ENCODE measurements at places on chromosomes 4 and X.

GRCh38 chr4:109649872-109650271 is 53.4 kb downstream of the CASP6 start:
- DNase-seq = no peak

GRCh38 chr4:128855621-128856020 is 46.1 kb downstream of the JADE1 start:
- no peak for DNase-seq

- DNase-seq = peak; percentile 6
These were observed 721 bp upstream of the MAOA start for GRCh38 chrX:43655151-43656004.

DNA sequence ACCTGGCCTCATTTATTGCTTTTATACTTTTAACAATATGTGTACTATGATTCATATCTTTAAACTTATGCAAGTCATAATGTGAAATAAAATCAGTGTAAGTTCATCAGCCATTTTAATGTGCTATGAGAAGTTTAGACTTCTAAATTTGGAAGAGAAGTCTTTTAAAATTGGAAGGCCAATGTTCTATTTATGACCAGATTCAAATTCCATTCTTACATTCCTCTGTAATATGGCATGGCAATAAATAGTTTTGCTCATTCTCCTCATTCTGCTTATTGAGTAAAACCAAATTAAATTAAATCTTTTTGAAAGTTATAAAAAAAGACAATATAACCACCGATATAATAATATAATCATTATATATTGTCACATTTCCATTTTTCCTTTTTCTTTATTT is 126.2 kb downstream of the SORBS2 start:
- no peak for DNase-seq

DNA sequence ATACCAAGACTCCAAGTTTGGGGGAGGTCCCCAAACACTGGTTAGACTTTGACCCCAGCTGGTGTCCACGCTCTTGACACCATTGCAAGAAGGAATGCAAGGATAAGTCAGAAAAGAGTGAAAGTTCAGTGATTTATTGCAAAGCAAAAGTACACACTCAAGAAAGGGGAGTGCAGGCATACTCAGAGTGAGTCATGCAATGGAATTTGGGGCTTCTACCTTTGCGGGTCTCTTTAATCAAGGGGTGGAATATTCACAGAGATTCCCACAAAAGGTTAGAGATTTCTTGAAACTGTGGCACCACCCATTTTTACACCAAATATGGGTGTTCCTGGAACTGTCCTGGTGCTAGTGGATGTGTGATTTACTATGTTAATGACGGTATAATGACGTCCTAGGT is 5.2 kb upstream of the SMIM10L2A start:
- DNase-seq = no peak

- DNase-seq = no peak
These were observed 729 bp upstream of the CPLX1 start for GRCh38 chr4:826508-827208.

DNA sequence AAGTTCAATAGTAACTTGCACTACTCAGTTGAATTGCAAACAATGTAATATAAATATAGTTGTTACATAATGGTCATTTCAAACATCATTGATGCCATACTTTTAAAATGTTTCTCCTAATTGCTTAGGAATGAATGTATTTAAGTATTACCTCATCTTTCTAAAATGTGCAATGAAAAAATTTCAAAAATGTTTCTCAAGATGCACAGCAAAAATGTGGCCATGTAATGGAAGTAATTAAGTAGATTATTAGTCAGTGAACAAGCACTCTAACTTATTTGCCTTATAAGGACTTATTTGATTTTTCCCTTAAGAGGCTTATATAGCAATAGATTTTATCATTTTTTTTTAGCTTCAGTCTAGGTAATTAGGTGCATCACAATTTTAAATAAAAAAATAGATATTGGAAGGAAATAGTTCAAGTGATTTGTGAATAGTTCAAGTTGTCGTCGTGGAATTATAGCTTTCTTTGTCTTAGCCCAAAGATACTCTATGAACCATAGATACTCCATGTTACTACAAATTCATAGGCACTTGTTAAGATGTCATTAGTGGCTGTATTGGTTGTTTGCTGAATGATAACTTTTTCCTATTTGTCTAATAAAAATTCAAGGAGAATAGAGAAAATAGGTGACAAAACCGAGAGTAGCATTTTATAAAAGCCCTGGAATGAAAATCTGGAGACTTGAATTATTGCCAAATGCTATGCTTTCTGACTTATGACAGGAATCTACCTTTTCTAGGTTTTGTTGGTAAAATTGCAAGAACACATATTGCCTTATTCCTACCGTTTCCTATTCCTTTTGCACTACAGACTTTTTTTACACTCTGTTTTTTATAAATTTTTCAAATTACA is 118.5 kb downstream of the TLL1 start:
- no peak for DNase-seq

GRCh38 chrX:41086627-41086932 is 1.3 kb downstream of the USP9X start:
- no peak for DNase-seq

DNA sequence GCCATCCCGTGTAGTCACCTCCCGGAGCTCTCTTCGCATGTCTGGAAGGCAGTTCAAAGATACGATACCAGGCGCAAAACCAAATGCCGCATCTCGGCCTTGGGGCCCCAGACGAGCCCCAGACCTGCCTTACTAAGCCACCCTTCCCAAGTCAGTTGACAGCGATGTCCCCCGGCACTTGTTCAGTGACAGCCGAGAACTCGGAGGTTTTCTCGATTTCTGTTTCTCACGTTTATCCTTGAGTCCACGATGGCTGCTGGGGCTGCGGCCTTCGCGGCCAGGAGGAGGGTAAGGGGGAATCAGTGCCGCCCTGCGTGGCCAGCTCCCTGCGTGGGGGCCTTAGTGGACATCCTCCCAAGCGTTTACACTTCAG is 7.3 kb downstream of the MAEA start:
- no peak for DNase-seq

- no peak for DNase-seq
These were observed 5.5 kb upstream of the BLTP1 start for GRCh38 chr4:122146652-122147051.

GRCh38 chrX:12970691-12971202 is 4.2 kb upstream of the TMSB4X start:
- DNase-seq = no peak

DNA sequence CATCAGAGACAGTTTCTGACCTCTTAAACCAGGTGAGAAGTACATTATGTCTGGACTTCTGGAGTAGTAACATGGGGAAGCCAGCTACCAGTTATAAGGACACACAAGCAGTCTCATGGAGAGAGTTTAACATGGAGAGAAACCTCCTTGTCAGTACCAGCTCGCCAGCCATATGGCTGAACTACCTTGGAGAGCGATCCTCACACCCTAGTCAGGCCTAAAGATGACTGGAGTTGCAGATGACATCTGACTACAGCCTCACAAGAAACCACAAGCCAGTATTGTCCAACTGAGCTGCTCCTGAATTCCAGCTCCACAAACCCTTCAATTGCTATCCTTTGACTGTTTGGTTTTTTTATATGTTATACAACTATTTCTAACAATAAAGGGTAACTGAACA is 49.8 kb downstream of the PDHA2 start:
- DNase-seq = no peak

GRCh38 chr4:155079871-155080270 is 128.6 kb upstream of the NPY2R start:
- DNase-seq = no peak

- no peak for DNase-seq
These were observed 109.6 kb downstream of the KIT start for GRCh38 chr4:54767376-54767775.
